ENCODE measurements at places on chromosomes 13 and 19. TPM values are rescaled to one million over a fixed set of nuclear protein-coding genes. Genes with fewer than 3 reads are reported as not detected.

The IZUMO4 gene
- polyA plus RNA-seq = 2.9 TPM

The ZNF587B gene
- polyA plus RNA-seq = 4.2 TPM

The MTUS2 gene
- polyA plus RNA-seq = 24.3 TPM

The GPR12 gene
- 0.23 TPM for polyA plus RNA-seq

The ZNF419 gene
- polyA plus RNA-seq = 8.2 TPM

The ZNF699 gene
- polyA plus RNA-seq = 3.7 TPM

The GJA3 gene
- polyA plus RNA-seq = 3.5 TPM

The ELOF1 gene
- polyA plus RNA-seq = 35.6 TPM

The SUGP1 gene
- polyA plus RNA-seq = 40.4 TPM

The MEGF8 gene
- 30.9 TPM for polyA plus RNA-seq

The SLAIN1 gene
- 5.4 TPM for polyA plus RNA-seq

The CFAP97D2 gene
- not detected for polyA plus RNA-seq

The PRTN3 gene
- 6.1 TPM for polyA plus RNA-seq

The PSG11 gene
- 2.7 TPM for polyA plus RNA-seq

The LRRC25 gene
- 2.6 TPM for polyA plus RNA-seq

The ZNF836 gene
- 9.0 TPM for polyA plus RNA-seq

The OVOL3 gene
- not detected for polyA plus RNA-seq

The OR7A5 gene
- not detected for polyA plus RNA-seq

The KLK10 gene
- polyA plus RNA-seq = not detected

The LYL1 gene
- 6.3 TPM for polyA plus RNA-seq

The SYNGR4 gene
- polyA plus RNA-seq = not detected

The RDH8 gene
- not detected for polyA plus RNA-seq

The SLITRK5 gene
- 4.5 TPM for polyA plus RNA-seq

The SPRED3 gene
- 0.49 TPM for polyA plus RNA-seq

The ZNF430 gene
- polyA plus RNA-seq = 5.7 TPM

The SIGLEC6 gene
- not detected for polyA plus RNA-seq

The CASP14 gene
- 0.31 TPM for polyA plus RNA-seq

The ZNF491 gene
- polyA plus RNA-seq = 4.5 TPM

The CGB5 gene
- polyA plus RNA-seq = not detected

The DYRK1B gene
- polyA plus RNA-seq = 78.4 TPM

The ZNF568 gene
- 47.8 TPM for polyA plus RNA-seq

The SAFB gene
- polyA plus RNA-seq = 97.1 TPM

The FCER2 gene
- 0.65 TPM for polyA plus RNA-seq

The PODNL1 gene
- 0.57 TPM for polyA plus RNA-seq

The MUC16 gene
- 0.03 TPM for polyA plus RNA-seq

The VMAC gene
- 5.1 TPM for polyA plus RNA-seq

The DNAAF3 gene
- polyA plus RNA-seq = 1.2 TPM

The NMRK2 gene
- polyA plus RNA-seq = 298 TPM

The RAB11B gene
- 85.3 TPM for polyA plus RNA-seq

The KLK11 gene
- polyA plus RNA-seq = 0.72 TPM

The CKAP2 gene
- 26.2 TPM for polyA plus RNA-seq

The LILRA6 gene
- 2.0 TPM for polyA plus RNA-seq

The FPR1 gene
- 1.6 TPM for polyA plus RNA-seq

The RGL3 gene
- 0.15 TPM for polyA plus RNA-seq

The PSG4 gene
- polyA plus RNA-seq = not detected

The KCNN1 gene
- 0.63 TPM for polyA plus RNA-seq

The PSG7 gene
- polyA plus RNA-seq = not detected

The GNG7 gene
- 2.4 TPM for polyA plus RNA-seq

The VSTM1 gene
- not detected for polyA plus RNA-seq

The FBXW9 gene
- 5.2 TPM for polyA plus RNA-seq

The ZSCAN4 gene
- not detected for polyA plus RNA-seq

The KLK15 gene
- polyA plus RNA-seq = not detected

The SIGLEC12 gene
- polyA plus RNA-seq = 0.22 TPM

The DIRAS1 gene
- polyA plus RNA-seq = 1.3 TPM

The PSG6 gene
- not detected for polyA plus RNA-seq

The ATP4A gene
- not detected for polyA plus RNA-seq

The LHFPL6 gene
- polyA plus RNA-seq = 71.0 TPM

Data from hindlimb muscle (tissue), 1 donor.